ENCODE measurements at places on chromosomes 13 and 19.

GRCh38 chr13:109422161-109422560 is 364.2 kb downstream of the IRS2 start:
- peak; percentile 42 for DNase-seq

- DNase-seq = no peak
Measured at GRCh38 chr13:96527497-96527896, 437.6 kb downstream of the HS6ST3 start.

DNA sequence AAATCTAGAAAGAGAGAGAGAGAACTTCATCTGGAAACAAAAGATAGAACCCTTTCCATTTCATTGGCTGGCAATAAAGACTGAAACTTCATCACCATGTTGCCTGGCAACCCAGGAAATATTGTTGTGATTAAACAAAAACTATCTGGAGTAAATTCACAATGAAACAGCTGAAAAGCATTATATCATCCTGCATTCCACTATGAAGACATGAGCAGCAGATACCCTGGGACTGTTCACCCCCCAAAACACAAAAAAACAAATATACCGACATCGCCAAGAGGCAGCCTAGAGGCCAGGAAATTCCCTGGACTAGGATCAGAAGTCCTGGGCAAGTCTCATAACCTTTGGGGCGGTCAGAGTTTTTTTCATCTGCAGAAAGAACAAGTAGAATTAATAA is 158.3 kb downstream of the FOXO1 start:
- no peak for DNase-seq

DNA sequence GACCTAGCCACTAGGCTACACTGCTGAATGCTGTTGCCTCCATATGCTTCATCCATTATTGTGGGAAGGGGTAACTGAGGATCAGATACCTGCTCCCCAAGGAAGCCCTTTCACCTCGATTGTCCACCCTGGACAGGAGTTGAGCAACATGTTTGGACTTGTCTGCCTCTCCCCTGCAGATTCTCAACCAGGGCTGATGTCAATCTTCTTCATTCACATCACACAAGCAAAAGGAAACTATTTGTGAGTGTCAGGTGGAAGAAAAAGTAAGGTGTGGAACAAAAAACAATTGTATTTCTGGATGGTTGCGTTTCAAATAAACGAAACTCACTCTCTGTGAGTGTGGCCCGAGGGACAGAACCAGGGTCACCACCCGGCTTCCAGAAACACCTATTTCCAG is 29.5 kb upstream of the MUC16 start:
- DNase-seq = no peak

GRCh38 chr13:109415057-109415456 is 371.3 kb downstream of the IRS2 start:
- no peak for DNase-seq

- DNase-seq = no peak
Measured at GRCh38 chr13:20393273-20394168, 132.1 kb downstream of the CRYL1 start.

DNA sequence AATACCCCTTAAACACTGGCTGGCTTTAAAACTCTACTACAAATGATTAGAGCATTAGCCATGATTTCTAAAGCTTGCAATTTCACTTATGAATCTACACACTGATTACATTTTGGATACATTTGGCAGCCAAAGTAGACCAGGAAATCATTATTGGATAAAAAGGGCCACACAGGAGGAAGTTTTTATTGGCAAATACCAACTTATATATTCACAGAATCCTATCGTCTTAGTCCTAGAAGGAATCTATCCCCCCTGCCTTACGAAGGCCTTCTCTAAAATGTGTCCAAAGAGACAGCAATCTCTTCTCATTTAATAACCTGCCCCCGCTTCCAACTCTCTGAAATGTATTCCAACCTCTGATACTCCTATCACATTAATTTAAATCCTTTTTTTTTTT is 52.5 kb downstream of the KLF5 start:
- no peak for DNase-seq

GRCh38 chr13:51679616-51680015 is 95.4 kb downstream of the WDFY2 start:
- no peak for DNase-seq

GRCh38 chr13:101301053-101301452 is 115.3 kb downstream of the NALCN start:
- no peak for DNase-seq

DNA sequence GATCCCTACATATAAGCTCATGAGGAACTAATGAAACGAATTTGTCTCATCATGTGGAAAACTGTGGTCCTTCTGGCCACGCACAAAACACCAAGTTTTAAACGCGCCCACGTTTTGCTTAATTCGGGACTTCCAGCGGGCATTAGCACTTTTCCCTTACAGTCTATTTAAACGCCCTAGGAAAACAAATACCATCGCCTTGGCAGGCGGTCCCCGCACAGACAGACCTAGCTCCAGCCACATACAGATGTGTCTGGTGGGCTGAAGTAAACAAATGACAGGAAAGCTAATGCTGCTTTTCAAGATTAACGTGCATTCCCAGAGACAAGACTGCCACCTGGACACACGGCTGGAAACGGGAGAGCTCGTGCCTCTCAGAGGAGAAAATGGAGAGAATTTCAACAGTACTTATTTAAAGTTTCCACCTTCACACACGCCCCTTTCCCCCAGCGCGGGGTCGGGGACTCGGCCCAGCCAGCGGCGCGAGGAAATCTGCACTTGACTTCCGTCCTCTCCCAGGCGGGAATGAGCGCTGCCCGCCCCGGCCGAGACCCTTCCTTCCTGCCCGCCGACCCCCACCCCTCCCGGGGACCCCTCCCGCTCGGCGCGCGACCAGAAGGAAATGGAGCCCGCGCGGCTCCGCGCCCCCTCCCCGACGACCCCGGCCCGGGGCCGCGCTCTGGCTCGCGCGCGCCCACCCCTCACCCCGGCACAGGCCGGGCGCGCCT is 931 bp downstream of the USP12 start:
- peak; percentile 2 for DNase-seq

DNA sequence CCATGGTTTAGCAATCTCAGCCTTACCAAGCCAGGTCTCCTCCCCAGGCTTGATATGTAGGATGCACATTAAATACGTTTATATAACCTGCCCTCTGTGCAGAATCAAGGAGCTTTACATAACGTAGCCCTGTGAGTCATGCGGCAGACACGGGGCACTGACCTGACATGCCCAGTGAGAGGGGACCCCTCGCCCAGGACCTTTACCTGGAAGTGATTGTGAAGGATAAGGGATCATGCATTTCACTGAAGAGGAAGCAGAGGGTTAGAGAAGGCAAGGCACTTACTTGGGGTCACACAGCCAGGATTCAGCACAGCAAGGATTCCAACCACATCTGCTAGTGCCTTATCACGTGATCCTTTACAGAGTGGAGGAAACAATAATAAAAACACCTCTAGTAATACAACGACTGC is 18.9 kb upstream of the FOSB start:
- DNase-seq = no peak

DNA sequence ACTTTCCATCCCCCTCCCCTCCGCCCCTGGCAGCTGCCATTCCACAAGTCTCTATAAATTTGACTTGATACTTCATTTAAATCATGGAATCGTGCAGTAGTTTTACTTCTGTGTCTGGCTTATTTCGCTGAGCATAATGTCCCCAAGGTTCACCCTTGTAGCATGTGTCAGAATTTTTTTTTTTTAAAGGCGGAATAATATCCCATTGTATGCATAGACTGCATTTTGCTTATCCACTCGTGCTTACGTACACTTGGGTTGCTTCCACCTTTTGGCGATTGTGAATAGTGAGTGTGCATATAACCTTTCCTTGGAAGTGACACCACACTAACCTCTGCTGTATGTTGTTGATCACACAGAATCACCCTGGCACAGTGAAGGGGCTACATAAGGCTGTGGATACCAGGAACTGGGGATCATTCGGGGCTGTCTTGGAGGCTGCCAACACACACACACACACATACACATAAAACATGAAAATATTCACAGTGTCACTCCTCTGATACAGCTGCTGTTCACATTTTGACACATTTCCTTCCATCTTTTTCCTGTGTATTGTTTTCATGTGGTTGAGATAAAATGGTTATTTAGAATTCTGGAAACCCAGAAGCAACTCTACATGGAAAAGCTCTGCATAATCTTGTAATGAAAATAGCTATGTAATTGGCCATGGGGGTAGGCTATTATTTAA is 13.3 kb downstream of the ZNF71 start:
- DNase-seq = no peak

DNA sequence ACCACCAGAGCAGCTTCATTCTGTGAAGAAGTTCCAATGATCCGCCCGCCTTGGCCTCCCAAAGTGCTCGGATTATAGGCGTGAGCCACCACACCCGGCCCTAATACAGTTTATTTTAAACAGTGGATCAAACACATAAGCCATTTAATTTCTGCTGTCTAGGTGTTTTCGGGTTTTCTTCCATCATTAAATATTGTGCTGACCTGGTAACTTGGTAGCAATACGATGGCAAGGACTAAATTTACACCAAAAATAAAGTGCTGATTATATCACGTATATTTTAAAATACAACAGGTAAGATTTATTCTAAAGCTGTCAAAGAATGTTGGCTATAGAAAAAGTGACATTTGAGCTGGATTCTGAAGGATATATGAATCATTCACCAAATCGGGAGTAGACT is 1.3 kb downstream of the MED4 start:
- no peak for DNase-seq

GRCh38 chr13:76790980-76791819 is 95.0 kb downstream of the KCTD12 start:
- no peak for DNase-seq

DNA sequence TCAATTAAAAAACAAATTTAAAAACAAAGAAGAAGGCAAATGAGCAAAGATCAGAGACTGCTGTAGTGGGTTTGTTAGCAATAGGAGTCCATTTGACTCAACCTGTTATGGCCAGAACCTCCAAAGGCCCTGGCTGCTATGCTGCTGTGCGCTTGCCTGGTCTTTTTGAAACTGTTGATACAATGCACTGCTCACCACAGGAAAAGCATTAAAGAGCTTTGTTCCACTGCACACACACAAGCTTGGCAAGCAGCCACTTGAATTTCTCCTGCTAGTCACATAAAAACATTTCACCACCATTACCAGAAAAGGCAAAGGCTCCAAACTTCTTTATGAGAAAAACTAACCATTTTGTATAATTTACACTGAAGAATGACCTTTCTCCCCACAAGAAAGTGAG is 132.2 kb downstream of the FREM2 start:
- no peak for DNase-seq

DNA sequence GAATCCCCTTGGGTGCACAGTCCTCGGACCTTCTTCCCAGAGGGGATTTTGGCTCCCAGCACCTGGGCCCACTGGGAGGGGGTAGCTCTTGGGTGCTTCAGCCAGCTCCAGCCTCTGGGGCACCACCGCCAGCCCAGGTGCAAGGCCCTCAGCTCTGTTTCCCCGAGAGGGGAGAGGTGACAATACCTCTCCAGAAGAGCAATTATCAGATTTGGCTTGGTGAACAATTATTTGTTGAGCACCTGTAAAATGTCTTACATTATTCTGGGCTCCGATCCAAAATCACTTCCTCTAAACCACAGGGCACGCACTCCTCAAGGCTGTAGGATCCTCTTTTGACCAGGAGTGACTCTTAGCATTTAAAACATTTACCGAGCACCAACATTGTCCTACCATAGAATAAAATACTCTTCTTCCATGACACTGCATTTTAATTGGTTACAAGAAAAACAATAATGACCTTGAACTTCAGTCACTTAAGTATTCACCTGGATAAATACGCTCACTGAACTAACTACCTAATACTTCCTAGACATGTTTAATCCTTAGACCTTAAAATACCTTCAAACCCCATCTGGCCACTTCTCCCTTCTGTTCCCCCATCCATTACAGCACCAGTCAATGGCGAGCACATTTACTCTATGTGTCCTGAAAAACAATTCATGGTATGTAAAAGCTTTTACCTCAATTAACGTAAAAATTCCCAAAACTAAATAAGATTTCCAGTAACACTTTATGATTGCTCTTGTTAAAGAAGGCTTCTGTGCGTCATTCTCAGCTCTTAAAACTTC is 54.8 kb downstream of the ABCC4 start:
- peak; percentile 24 for DNase-seq

GRCh38 chr13:31908696-31909411 is 122.7 kb upstream of the FRY start:
- DNase-seq = no peak

- peak; percentile 57 for DNase-seq
Measured at GRCh38 chr19:10290876-10291553, 1.3 kb downstream of the ICAM5 start.

GRCh38 chr13:110528371-110528770 is 33.2 kb downstream of the RAB20 start:
- peak; percentile 17 for DNase-seq

DNA sequence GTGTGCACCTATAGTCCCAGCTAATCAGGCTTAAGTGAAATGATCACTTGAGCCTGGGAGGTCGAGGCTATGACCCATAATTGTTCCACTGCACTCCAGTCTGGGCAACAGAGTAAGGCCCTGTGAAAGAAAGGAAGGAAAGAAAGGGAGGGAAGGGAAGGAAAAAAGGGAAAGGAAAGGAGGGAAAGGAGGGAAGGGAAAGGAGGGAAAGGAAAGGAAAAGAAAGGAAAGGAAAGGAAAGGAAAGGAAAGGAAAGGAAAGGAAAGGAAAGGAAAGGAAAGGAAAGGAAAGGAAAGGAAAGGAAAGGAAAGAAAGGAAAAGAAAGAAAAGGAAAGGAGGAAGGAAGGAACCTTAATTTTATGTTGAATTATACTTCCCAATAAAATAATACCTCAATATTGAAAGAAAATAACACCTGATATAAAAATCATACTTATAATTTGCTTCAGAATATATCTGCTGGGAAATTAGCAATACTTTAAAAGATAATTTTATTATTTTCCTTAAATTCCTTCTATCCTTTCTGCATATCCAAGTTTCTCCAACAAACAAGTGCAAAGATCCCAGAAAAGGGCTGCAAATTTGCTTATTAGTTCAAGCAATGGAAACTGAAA is 177.3 kb downstream of the KLF12 start:
- DNase-seq = no peak

GRCh38 chr19:55041627-55042343 is 3.7 kb upstream of the GP6 start:
- peak; percentile 51 for DNase-seq

- no peak for DNase-seq
Measured at GRCh38 chr13:43682701-43683100, 104.1 kb downstream of the ENOX1 start.

GRCh38 chr19:37867831-37868230 is 38.6 kb downstream of the WDR87 start:
- DNase-seq = no peak

DNA sequence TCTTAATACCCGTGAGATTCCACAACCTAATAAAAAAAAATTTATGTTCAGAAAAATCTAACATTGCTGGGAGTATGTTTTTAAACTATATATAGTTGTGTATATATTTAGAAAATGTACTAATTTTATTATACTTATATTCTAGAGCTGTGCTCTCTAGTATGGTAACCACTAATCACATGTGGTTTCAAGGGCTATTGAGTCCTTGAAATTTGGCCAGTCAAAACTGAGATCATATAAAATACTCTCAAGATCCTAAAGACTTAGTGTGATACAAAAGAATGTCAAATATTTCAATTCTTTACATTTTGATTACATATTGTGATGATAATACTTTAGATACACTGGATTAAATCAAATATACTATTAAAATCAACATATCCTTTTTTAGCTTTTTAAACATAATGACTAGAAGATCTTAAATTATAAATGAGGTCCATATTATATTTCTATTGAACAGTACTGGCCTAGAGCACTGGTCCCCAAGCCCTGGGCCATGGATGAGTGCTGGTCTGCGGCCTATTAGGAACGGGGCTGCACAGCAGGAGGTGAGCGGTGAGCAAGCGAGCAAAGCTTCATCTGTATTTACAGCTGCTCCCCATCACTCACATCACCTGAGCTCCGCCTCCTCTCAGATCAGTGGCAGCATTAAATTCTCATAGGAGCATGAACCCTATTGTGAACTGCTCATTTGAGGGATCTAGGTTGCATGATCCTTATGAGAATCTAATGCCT is 176.5 kb upstream of the NBEA start:
- no peak for DNase-seq
